ENCODE measurements at places on chromosomes 4 and X.

DNA sequence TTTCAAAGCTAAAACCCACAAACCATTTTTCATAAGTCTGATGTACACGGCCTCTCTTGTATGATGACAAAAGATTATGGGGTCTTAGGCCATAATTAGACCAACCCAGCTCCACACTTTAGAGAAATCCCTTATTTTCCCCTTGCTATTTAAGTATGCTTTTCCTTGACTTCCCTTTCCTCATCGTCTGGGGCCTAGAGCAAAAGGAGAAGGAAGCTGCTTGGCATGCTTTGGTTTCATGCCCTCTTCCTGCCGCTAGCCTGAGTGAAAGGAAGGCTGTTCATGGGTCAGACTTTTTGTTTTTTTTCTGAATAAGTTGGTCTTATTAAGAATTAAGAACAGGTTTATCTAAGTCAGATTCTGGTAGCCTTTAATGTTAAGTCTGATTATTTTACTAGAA is 10.6 kb upstream of the RASGEF1B start:
- no peak for DNase-seq

- no peak for DNase-seq
Measured at GRCh38 chr4:121989715-121990114, 37.9 kb upstream of the TRPC3 start.

GRCh38 chrX:73446831-73447230 is at the start of gene CDX4:
Gene CDX4, plus strand, starts transcription at chrX:73447053. Its CDS starts 201 bp downstream, at chrX:73447254.
- DNase-seq = no peak

DNA sequence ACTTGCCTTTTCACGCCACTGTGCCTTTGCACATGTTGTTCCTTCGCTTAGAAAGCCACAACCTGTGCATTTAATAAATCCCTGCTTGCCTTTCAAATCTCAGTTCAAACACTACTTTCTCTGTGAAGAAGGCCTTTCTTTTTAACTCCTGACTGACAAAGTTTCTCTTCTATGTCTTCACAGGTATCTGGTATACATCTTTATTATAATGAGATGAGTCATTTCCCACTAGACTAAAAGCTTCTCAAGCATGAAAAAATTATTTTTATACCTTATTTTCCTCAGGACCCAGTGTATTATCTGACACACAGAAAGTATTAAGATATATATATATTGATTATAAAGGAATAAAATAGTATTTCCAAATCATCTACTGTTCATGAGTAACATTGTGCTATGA is 189.9 kb downstream of the TBCK start:
- no peak for DNase-seq

- DNase-seq = peak; percentile 62
Measured at GRCh38 chr4:38803833-38804653, 548 bp downstream of the TLR1 start.

DNA sequence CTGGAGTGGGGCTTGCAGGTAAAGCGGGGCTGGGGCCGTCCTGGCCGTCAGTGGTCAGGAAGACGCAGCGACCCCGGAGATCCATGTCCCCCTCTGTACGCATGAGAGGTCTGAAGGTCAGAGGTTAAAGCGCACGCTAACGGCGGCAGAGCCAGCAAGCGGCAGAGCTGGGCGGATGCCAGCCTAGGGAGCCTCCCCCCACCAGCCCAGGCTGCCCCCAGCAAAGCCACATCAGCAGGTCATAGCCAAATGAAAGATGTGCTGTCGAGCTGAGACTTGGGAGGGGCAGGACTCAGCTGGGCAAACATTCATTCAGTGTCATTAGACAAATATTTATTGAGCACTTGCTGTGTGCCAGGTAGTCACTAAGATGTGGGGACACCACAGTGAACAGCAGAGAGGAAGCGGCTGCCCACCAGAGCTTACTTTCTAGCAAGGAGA is 593 bp upstream of the JAKMIP1 start:
- DNase-seq = no peak

DNA sequence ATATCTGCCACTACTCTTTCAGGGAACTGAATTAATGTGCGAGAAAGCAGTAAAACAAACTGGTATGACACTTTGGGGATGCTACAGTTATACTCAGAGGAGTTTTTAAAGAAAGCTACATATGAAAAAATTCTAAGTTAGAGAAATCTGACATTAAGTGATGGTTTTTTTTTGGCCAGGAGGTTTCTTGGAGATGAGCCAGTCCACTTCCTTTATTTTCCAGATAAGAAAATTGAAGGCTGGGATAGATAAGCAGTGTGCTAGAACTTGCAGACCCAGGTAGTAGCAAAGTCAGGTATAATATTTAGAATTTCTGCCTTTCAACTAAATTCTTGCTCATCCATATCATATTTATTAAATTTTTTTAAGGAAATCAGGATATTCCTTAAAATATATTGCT is 106.8 kb downstream of the FAT4 start:
- DNase-seq = no peak

DNA sequence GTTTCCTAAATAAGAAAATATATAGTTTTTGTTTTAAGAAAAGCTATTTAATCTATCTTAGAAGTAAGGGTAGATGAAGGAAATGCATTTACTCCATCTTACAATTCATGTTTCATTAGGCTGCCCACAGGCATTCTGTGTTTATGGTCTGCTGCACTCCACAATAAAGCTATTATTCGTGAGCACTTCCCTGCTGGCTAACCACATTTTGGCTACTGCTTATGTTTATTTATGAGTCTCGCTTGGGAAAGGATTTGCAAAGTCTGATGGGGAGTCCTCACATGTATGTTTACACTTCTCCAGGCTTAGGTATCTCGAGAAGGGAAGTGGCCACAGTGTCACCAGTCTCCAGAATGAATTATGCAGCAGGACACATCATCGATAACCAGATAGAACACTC is 260.8 kb upstream of the VCX start:
- DNase-seq = no peak

DNA sequence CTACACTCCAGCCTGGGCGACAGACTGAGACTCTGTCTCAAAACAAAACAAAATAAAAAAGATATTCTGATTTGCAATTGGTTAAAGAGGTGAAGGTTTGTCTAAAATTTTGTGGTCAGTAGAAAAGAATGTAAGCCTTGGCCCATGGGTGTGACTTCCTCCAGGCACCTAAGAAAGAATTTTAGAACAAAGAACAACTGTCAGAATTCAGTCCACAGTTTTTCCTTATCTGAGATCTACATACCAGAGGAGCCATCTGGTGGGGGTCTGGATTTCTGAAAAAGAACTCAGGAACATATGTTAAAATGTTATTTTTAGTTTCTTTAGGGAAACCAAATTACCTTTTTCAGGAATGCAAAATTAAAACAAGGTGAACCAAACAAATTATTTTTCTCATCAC is 434.1 kb downstream of the ANKRD50 start:
- DNase-seq = no peak

DNA sequence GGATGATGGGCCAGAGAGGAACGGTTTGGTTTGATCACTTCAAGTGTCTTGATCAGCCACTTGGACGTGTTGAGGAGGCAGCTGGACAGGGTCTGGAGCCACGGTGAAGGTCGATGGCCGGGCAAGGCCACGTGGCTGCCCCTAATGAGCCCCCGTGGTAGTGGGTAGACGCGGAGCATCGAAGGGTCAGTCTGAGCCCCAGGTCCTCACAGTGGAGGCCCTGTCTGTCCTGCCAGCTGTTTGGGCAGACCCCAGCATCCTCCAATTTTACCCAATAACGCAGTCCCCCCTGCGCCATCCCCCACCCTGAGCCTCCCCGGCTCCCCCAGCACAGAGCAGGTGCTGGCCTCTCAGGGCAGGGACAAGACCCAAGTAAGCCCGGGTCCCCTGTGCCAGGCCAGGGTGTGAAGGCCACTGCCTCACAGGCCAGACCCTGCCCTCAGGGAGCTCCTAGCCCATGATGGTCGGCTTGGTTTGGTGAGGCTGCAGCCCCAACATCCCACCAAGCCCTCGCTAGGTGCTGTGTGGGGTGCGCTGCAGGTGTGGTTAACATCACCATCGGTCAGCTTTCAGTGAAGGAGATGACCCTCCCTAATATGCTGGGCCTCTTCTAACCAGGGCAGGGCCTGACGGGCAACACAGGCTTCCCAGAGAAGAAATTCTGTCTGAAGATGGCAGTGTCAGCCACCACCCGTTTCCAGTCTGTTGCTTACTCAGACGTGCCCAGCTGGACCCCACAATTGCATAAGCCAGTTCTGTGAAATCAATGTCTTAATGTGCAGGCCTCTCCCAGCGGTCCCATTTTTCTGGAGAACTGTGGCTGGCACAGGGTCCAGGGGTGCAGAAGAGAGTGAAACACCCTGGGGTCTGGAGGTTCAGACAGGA is 40.5 kb upstream of the NKX1-1 start:
- DNase-seq = no peak

GRCh38 chr4:163233321-163233720 is 66.6 kb upstream of the NAF1 start:
- DNase-seq = no peak

DNA sequence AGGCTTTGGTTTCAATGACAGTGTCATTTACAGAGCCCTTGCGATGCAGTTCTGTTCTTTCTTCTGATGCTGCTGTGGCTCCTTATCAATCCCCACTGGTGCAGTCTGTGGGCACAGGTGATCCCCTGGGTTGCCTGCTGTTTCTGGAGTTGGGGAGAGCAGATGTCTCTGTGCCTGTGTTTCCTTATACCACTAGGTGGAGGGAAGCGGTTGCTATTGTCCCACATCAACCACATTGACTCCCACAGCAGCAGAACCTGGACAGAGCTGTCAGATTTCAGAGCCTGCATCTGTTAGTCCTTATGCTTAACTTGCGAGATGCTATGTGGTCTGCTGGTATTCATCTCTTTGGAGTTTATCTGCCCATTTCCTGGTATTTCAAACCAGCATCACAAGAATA is 57.7 kb downstream of the NEIL3 start:
- no peak for DNase-seq

- no peak for DNase-seq
Measured at GRCh38 chrX:23765449-23765848, 17.5 kb upstream of the SAT1 start.

DNA sequence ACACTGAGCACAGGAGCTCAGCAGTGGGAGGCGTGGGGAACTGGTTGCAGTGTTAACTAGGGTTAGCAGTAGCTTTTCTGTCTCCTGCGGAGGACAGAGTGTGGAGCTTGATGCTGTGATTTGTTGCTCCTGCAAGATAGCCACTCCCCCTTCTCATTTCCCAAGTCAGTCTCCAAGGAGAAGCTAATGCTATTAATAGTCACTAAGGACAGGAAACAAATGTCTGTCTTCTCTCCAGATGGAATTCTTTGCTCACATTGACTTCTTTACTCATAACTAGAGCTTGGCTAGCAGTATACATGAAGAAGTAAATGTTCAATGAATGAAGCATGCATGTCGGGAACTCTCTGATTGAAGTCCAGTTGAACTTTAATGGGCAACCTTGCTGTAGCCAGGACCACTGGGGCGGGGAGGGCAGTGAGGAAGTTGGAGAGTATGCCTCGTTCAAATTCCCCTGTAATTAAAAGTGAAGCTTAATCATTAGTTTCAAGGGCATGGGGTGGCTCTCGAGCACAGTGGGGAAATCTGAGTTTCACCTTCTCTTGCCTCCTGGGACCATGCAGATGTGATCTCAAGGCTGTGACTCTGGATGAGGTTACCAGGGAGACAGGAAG is 156.6 kb upstream of the SCML1 start:
- no peak for DNase-seq

DNA sequence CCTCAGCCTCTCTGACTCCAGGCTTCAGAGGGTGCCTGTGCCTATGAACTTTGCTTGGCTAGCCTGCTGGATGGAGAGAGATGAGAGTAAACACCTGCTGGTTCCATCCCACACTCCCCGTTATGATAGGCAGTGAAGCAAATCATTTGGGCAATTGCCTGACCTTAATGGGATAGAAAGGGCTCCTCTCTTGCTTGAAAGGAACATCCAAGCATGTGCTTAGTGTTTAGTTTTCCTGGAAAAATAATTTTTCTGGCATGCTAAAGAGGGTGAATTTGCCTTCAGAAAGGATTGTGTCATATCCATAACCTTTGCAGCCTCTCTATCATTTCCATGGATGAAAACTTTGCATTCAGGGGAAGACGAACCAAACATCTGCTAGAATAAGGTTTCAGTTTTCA is 10.8 kb downstream of the PLAC1 start:
- no peak for DNase-seq

- DNase-seq = no peak
Measured at GRCh38 chr4:147039976-147040575, 94.4 kb upstream of the TTC29 start.

GRCh38 chr4:182126096-182126495 is 117.1 kb upstream of the TENM3 start:
- DNase-seq = no peak

DNA sequence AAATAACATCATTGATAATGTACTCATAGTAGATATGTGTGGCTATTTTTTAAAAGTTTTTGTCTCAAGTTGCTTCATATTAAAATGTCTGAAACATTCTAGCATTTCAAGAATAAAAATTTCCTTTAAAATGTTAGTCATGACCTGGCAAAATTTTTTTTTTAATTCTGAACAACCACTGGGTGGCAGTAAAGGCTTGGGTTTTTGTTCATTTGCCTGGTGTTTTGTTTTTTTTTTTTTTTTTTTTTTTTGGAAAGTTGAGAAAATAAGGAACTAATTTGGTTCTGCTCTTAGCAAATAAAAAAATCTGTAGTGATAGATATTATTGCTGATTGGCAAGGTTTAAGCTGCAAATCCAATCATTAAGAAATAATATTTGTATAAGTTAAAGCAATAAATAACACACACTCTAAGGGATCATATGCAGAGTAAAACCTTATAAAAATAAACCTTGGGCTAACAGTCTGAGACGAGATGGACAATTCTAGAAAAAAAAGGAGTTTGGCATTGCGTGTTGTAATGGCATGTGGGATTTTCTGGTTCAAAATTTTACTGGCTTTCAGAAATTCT is 81.4 kb downstream of the CEP44 start:
- peak; percentile 12 for DNase-seq

DNA sequence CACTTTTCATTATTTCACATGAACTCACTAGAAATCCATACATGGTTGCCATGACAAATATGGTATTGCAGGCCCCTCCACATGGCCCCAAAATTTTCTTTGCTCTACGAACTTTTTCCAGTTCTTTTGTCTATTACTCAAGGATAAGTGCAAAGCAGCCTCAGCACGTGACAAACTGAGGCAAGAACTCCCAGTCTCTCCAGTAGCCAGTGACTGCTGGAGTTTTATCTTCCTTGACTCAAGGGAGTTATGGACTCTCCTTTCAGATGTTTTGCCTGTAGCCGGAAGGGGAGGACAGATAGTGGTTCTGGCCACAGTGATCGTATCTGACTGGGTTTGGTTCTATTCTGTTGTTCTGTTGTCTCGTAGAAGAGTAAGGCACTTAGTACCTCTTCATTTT is 105.5 kb downstream of the ARHGAP24 start:
- DNase-seq = no peak

- no peak for DNase-seq
Measured at GRCh38 chr4:130146773-130147172, 1050.8 kb downstream of the C4orf33 start.

- DNase-seq = no peak
Measured at GRCh38 chr4:128310266-128310697, 22.7 kb upstream of the PGRMC2 start.

GRCh38 chr4:15020502-15021286 is 18.4 kb downstream of the CPEB2 start:
- DNase-seq = peak; percentile 22

DNA sequence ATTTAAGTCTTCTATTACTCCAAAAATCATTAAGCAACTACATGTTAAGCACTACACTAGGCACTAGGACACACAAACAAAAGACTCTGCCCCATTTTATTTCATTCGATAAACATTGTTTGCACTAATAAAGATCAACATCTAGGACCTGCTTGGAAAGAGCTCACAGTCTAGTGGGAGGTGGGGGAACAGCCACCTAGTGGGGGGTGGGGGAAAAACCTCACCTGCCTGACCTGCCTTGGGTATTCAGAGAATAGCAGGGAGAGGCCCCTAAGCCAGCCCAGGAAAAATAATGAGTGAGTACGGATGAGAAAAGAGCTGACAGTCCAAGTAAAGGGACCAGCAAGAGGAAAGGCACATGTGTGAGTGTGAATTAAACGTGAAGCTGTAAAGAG is 52.2 kb downstream of the PRDM5 start:
- no peak for DNase-seq

Measured in B cell (primary cell).